Suppressor macrophage (primary cell): ENCODE measurements at places on chromosomes 12 and 14.

DNA sequence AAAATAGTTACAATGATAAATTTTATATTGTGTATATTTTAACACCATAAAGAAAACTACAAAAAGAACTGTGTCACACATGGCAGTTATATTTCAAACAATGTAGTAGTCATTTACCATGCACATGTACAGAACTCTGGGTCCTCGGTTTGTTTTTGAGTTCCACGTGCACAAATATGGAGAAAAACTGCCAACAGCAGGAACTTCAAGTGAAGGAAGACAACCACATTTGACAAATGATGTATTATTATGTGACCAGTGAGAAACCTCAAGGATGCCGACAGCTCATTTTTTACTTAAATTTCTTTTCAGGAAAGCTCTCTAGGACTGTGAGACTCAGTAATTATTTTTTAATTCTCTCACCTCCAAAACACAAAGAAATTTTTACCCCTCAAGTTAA lies 244.2 kb upstream of the USP15 start:
- DNase-seq, result no peak

GRCh38 chr14:60294411-60295069 lies 45.5 kb downstream of the PPM1A start:
- DNase-seq, result no peak

DNA sequence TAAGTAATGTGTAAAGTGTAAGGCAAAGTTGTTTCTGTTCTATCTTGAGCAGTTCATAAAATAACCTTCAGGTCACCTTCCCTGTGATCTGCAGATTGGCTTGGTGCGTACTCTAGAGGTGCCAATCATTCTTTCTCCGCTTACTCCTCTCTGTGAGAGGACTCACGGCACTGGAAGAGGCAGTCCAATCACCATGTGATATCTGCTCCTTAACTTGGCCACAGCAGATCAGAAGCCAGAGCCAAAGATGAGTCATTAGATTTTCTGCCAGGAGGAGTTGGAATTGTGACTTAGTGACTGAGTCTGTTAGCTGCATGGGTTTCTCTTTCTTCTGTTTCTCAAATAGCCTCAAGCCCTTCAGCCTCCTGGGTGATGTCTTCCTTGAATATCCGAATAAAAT lies 165.5 kb downstream of the SLC41A2 start:
- no peak for DNase-seq

- DNase-seq, result no peak
These were observed 59.7 kb upstream of the FAM222A start for GRCh38 chr12:109653890-109654289.

GRCh38 chr12:93390031-93390430 lies 12.3 kb downstream of the NUDT4 start:
- DNase-seq, result no peak

DNA sequence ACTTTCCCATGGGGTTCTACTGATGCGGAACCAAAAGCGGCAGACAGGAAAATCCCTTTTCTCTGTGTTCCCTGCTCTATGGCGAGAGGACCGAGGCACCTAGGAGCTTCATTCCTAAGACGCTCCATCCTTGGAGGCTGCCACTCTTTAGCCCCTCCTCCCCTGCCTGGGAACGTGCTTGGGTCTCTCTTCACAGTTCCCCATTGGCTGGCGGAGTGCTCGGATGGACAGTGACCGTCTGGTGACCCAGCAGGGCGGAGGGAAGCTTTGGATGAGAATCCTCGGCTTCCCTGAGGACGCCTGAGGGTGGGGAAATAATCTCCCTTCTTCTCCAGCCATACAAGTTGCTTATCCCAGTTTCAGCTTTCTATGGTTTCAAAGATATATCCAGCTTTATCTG lies 37.3 kb downstream of the KCNA5 start:
- no peak for DNase-seq

DNA sequence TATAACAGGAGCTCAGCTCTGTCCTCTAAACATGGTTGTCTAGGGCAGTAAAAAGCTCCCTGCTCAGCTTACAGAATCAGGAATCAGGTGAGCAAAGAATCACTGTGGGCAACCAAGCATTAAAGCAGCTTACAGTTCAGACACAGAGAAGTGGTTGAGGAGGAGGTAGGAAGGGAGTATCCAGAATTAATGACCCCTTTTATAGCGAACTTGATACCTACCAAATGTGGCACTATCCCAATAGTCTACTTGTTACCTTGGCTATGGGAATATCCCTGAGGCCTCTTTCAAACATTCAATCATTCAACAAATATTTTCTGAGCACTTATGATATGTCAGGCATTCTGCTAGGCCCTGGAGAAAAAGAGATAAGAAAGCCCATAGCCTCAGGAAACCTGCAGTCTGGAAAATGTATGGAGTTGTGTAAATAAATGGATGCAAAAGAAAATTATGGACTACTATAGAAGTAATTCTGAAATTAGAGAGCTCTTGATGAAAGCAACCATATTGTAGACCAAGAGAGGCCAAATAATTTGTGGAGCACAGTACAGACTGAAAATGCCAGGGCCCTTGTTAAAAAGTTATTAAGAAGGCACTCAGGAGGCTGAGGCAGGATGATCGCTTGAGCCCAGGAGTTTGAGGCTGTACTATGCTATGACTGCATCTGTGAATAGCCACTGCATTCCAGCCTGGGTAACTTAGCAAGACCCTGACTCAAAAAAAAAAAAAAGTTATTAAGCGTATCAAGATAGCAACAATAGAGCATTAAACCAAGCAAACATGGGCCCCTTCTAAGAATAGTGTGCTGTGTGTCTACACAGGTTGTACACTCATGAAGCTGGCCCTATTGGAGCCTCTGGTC lies 134.0 kb upstream of the CPSF6 start:
- no peak for DNase-seq

DNA sequence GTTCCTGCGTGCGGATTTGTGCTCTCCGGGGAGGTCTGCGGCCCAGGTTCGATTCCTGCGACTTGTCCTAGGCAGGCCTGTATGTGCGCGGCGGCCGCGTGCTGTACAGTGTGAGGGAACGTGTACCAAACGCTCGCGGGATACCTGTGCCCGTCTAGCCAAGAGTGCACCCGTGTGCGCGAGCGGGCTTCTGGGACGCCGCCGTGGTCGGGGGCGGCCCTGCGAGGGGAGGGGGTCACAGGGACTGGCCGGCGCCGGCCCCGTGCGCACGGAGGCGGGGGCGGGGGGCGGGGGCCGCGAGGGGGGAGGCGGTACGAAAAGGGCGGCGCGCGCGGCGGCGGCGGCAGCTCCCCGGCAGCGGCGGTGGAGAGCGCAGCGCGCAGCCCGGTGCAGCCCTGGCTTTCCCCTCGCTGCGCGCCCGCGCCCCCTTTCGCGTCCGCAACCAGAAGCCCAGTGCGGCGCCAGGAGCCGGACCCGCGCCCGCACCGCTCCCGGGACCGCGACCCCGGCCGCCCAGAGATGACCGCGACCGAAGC lies at the start of gene DLK1:
Gene DLK1 (plus strand): TSS at position 343 of the 536 bp plus-strand sequence. CDS start 177 bp downstream, at position 520.
- no peak for DNase-seq

DNA sequence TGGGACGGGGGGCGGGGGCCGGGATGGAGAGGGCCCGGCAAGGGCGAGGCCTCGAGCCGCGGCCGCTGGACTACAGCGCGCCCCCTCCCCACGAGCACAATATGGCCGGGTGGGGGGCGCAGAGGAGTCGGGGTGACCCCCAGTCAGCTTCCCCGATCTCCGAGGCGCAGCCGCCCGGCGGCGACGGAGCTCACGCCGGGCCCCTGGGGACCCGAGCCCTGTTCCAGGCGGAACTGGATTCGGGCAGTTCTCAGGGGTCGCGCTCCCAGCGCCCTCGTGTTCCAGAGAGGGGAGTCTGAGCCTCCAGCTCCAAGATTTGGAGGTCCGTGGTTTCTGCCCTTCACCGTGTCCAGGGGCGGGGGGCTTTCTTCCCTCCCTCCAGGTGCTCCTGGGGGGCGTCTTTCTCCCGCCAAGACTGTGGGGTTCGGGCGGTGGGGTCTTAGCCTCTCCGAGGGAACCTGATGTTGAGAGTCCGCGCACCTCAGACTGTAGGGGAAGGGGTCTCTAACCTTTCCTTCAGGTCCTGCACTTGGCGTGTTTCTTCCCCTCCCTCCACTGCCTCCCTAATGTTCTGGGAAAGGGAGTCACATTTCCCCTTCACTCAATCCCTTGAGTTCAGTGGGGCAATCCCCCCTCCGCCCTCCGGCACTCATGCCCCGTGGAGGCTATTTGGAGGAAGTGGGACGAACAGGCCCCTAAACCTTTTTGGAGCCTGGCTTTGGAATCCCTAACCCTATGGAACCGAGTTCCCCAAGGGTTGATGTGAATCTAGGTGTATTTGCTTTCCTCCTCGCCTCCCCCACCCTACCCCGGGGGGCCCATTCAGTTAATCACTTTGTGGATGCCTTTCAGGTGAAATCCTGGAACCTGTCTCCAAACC lies 584 bp downstream of the ACVR1B start:
- DNase-seq, result peak; percentile 38

GRCh38 chr14:29684926-29685325 lies 242.7 kb downstream of the PRKD1 start:
- DNase-seq, result no peak
